ENCODE measurements at places on chromosomes 1 and 21. TPM values are rescaled to one million over a fixed set of nuclear protein-coding genes. Genes with fewer than 3 reads are reported as not detected.

The RHD gene
- not detected for total RNA-seq

The MROH9 gene
- total RNA-seq = not detected

The DISP3 gene
- total RNA-seq = not detected

GRCh38 chr21:25733859-25734653 lies 648 bp downstream of the ATP5PF start:
- peak; percentile 18 for DNase-seq

DNA sequence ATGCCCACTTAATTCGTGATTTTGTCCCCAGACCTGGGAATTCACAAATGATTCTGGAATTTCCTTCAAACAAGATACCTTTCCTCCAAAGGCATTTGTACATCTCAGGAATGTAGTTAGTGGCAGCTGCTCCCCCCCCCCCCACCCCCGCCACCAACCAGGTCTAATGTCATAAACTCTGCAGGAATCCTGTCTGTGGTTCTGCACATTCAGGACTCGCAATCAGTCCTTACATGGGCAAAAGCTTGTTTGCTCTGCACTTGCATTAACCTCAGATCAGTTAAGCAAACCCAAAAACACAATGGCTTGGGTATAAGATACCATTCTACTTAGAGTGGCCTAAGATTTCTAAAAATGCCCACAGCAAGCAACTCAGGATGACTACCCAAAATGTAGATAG lies 143.8 kb downstream of the TGFB2 start:
- DNase-seq = peak; percentile 41

- no peak for DNase-seq
Measured at GRCh38 chr1:77267035-77267434, 14.8 kb upstream of the AK5 start.

- DNase-seq = no peak
Measured at GRCh38 chr1:182303778-182304177, 87.8 kb downstream of the GLUL start.

GRCh38 chr1:64962441-64962840 lies 3.9 kb downstream of the JAK1 start:
- DNase-seq = no peak

- no peak for DNase-seq
Measured at GRCh38 chr21:45187646-45188045, 100.0 kb downstream of the POFUT2 start.

DNA sequence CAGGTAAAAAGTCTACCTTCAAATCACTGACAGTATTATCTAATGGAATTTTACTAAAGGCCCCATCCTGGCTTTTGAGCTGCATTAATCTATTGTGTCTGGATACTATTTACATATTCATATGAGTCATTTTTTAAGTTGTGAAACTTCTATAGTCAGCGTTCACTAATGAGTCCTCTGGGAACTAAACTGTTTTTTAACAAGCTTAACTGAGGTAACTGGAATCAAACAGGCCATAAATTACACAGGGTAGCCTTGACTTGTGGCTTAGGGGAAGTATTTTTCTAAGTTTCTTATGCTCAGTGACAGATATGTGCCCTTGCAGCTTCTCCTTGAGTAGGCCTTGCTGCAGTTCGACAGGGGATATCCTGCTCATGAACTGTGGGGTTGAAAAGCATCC lies 68.8 kb downstream of the JMJD4 start:
- peak; percentile 31 for DNase-seq

- DNase-seq = peak; percentile 50
Measured at GRCh38 chr1:53134961-53135734, 7.3 kb downstream of the SLC1A7 start.

- DNase-seq = no peak
Measured at GRCh38 chr1:226310245-226310540, 1.2 kb upstream of the LIN9 start.
